ENCODE measurements at places on chromosomes 13 and 19. TPM values are rescaled to one million over a fixed set of nuclear protein-coding genes. Genes with fewer than 3 reads are reported as not detected.

GRCh38 chr19:33689868-33690267, 68.1 kb downstream of the CHST8 start:
- no peak for DNase-seq
- no peak overlapping the region for H3K27ac ChIP-seq
- no peaks in the 10 kb centered on the region for H3K36me3 ChIP-seq
- H3K4me1 ChIP-seq: no peaks in the 10 kb centered on the region
- no peak overlapping the region for H3K4me3 ChIP-seq

- peak; percentile 89 for DNase-seq
- peaks cover 46% of the 10 kb centered on the region for H3K27me3 ChIP-seq
- H3K4me3 ChIP-seq: no peak overlapping the region
- no peak overlapping the region for H3K27ac ChIP-seq
Measured at GRCh38 chr19:47427241-47428176, 8.2 kb upstream of the MEIS3 start.

Gene STK11
- 55.8 TPM for total RNA-seq

DNA sequence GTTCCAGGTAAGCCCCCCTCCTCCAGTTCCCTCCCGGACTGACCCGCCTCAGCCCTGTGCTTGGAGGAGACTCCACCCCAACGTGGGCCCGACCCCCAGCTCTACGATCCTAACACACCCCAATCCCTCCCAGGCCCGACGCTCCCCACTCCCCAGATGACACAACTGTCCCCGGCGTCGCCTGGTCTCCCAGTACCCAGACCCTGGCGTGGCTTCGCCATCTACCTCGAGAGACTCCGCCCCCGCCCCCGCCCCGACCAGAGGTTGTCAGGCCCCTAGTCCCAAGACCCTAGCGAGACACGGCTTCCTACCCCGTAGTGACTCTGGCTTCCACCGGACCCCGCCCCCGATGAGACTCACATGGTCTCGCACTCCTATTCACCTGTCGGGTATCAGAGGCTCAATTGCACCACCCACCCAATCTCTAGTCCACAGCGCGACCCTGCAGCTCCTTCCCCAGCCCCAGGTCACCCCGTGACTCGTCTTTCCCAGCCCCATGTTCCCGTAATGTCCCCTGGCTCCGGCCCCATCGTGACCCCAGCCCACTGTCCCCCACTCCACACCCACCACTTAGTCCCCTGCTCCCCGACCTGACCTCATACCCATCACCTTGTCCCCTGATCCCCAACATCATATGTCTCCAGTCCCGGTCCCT, 2.9 kb downstream of the CD37 start:
- no peaks in the 10 kb centered on the region for H3K36me3 ChIP-seq
- no peak for DNase-seq
- H3K4me1 ChIP-seq: peaks cover 10% of the 10 kb centered on the region
- peaks cover 79% of the 10 kb centered on the region for H3K27me3 ChIP-seq
- H3K4me3 ChIP-seq: peak overlapping the region; percentile 25
- H3K27ac ChIP-seq: no peak overlapping the region

Gene PLK5
- not detected for total RNA-seq

GRCh38 chr19:16457195-16457953, 14.4 kb downstream of the EPS15L1 start:
- no peak overlapping the region for H3K27ac ChIP-seq
- no peaks in the 10 kb centered on the region for H3K27me3 ChIP-seq
- H3K36me3 ChIP-seq: peaks cover 4% of the 10 kb centered on the region
- H3K4me1 ChIP-seq: peaks cover 23% of the 10 kb centered on the region

Gene NOP53
- total RNA-seq: 222 TPM

GRCh38 chr13:90493667-90494066, 853.8 kb upstream of the MIR17HG start:
- no peaks in the 10 kb centered on the region for H3K36me3 ChIP-seq
- H3K27me3 ChIP-seq: no peaks in the 10 kb centered on the region
- H3K27ac ChIP-seq: no peak overlapping the region

- no peaks in the 10 kb centered on the region for H3K4me1 ChIP-seq
- no peaks in the 10 kb centered on the region for H3K27me3 ChIP-seq
- H3K36me3 ChIP-seq: no peaks in the 10 kb centered on the region
- no peak overlapping the region for H3K27ac ChIP-seq
Measured at GRCh38 chr13:40433577-40433976, 232.9 kb downstream of the FOXO1 start.

DNA sequence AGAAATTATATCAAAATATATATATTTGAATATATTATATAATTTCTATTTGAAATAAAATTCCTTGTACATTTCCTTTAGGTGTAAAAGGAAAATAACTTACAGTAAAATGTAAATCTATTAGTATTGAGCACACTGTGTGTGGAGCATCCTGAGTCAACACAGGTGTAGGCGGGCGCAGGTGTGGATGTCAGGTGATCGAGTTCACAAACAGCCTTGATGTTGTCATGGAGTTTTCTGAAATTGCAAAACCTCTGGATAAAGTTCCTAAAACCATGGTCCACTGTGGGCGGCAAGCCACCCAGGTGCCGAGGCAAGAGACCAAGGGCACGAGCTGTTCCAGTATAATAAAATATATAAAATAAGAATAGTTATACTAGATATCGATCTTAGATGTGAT, 27.7 kb upstream of the MCF2L start:
- no peaks in the 10 kb centered on the region for H3K36me3 ChIP-seq
- no peak for DNase-seq
- H3K27ac ChIP-seq: no peak overlapping the region
- peaks cover 5% of the 10 kb centered on the region for H3K4me1 ChIP-seq
- no peaks in the 10 kb centered on the region for H3K27me3 ChIP-seq

DNA sequence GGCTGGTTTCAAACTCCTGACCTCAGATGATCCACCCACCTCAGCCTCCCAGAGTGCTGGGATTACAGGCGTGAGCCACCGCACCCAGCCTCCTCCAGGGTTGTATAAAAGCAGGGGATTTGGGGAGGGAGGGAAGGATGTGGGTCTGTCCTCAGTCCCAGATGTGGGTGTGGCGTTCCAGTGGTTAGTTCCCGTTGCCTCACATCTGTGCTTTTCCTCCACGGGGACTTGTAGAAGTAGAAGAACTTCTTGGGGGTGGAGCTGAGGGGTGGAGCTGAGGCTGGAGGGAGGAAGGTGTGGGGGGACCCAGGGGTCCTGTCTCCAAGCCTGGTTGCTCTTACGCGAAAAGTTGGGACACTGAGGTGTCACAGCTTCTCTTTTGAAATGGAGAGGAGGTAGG, 514 bp upstream of the MCEMP1 start:
- no peak for DNase-seq
- H3K27me3 ChIP-seq: peaks cover 67% of the 10 kb centered on the region
- H3K36me3 ChIP-seq: peaks cover 11% of the 10 kb centered on the region
- no peaks in the 10 kb centered on the region for H3K4me1 ChIP-seq

Gene CGB3
- 1.1 TPM for total RNA-seq

- H3K27ac ChIP-seq: no peak overlapping the region
- DNase-seq: no peak
- no peaks in the 10 kb centered on the region for H3K36me3 ChIP-seq
- H3K4me1 ChIP-seq: no peaks in the 10 kb centered on the region
- no peaks in the 10 kb centered on the region for H3K27me3 ChIP-seq
- H3K4me3 ChIP-seq: no peak overlapping the region
Measured at GRCh38 chr13:85638815-85639393, 160.3 kb downstream of the SLITRK6 start.

- H3K27me3 ChIP-seq: peaks cover 2% of the 10 kb centered on the region
- no peaks in the 10 kb centered on the region for H3K4me1 ChIP-seq
- H3K27ac ChIP-seq: no peak overlapping the region
- H3K4me3 ChIP-seq: no peak overlapping the region
- peaks cover 3% of the 10 kb centered on the region for H3K36me3 ChIP-seq
Measured at GRCh38 chr19:3338541-3339181, 27.7 kb upstream of the NFIC start.

Gene KIR3DL2
- total RNA-seq: not detected

DNA sequence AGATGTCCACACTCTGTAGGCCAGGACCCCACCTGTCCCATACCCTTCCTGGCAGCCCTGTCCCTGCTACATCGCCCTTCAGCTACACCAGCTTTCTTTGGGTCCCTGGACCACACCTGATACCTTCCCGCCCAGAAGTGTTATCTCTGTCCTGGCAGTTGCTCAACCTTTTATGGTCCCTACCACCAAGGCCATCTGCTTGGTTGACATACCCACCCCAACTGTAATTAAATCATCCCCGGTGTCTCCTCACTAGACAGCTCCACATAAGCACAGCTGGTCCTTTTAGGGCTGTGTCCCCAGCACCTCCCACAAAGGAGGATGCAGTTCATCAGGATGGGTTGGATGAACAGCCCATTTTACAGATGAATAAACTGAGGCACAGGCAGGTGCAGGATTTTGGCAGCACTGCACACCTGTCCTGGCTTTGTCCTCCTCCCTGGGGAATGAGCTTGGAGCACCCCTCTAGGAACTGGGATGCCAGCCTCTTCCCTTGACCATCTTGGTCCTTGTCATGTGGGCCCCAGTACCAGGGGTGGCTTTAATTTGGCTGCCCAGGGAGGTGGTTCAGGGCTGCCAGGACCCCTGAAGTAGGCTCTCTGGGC, 12.9 kb downstream of the NACC1 start:
- peaks cover 8% of the 10 kb centered on the region for H3K4me1 ChIP-seq
- DNase-seq: no peak
- peaks cover 11% of the 10 kb centered on the region for H3K36me3 ChIP-seq
- H3K4me3 ChIP-seq: no peak overlapping the region
- H3K27me3 ChIP-seq: no peaks in the 10 kb centered on the region

- H3K4me1 ChIP-seq: no peaks in the 10 kb centered on the region
- DNase-seq: no peak
- no peaks in the 10 kb centered on the region for H3K36me3 ChIP-seq
- H3K4me3 ChIP-seq: no peak overlapping the region
Measured at GRCh38 chr13:76667551-76667950, 218.7 kb downstream of the KCTD12 start.

GRCh38 chr13:22240716-22241115, 569.8 kb downstream of the FGF9 start:
- H3K4me3 ChIP-seq: no peak overlapping the region
- no peaks in the 10 kb centered on the region for H3K36me3 ChIP-seq
- H3K4me1 ChIP-seq: peaks cover 31% of the 10 kb centered on the region
- H3K27me3 ChIP-seq: no peaks in the 10 kb centered on the region
- no peak for DNase-seq

DNA sequence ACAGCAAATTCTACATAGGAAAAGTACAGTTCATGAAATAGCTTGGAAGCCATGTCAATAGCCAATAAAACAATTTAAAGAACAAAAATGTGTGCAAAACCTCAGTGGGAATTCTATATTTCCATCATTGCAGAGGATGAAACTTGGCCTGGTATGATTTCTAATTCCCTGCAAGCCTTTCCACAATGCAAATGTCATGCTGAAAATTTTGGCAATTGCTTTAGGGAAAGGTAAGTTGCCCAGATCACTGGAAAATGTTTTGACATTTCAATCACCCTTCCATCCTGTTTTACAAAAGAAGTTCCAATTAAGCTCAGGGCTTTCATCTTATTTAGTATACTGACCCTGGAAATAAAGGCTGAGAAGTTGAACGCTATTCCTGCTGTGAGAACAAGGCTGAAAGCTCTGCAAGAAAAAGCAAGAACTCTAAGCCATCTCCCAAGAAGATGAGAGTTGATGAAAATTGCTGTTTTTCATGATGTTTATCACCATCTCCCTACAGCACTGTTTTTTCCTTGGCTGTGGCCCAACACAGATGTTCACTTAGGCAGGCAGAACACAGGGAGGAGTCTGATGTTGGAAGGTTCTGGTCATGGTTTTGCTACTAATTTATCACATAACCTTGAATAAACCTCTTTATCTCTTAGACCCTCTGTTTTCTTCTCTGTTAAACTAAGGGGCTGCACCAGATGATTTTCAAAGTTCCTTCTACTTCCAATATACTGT, 263.7 kb downstream of the KCTD12 start:
- H3K27me3 ChIP-seq: peaks cover 25% of the 10 kb centered on the region
- H3K4me3 ChIP-seq: no peak overlapping the region
- no peak overlapping the region for H3K27ac ChIP-seq
- no peak for DNase-seq
- H3K4me1 ChIP-seq: no peaks in the 10 kb centered on the region
- H3K36me3 ChIP-seq: no peaks in the 10 kb centered on the region

DNA sequence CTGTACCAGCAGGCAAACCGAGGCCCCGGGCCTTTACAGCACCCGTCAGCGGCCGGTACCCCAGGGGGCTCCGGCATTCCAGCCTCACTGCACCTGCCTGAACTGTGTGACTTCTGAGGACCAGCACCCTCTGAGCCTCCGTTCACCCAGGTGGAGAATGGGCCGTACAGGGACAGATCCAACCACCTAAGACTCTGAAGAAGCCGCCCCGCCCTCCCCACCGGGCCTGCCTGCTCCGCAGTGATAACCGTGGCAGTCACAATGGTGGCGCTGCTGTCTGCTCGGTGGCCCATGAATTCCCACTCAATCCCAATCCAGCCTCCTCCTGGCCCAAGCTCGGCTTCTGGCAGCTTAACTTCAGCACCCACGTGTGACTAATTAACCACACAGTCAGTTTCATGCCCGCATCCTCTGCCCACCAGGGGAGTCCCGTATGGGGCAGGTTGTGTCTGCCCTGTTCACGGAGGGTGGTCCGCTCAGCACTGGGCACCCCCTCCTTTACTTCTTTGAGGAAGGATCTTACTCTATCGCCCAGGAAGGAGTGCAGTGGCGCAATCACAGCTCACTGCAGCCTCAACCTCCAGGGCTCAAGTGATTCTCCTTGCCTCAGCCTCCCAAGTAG, 3.4 kb downstream of the TCF3 start:
- H3K36me3 ChIP-seq: peaks cover 38% of the 10 kb centered on the region
- no peaks in the 10 kb centered on the region for H3K4me1 ChIP-seq
- H3K27ac ChIP-seq: no peak overlapping the region
- H3K4me3 ChIP-seq: no peak overlapping the region
- DNase-seq: no peak
- no peaks in the 10 kb centered on the region for H3K27me3 ChIP-seq

DNA sequence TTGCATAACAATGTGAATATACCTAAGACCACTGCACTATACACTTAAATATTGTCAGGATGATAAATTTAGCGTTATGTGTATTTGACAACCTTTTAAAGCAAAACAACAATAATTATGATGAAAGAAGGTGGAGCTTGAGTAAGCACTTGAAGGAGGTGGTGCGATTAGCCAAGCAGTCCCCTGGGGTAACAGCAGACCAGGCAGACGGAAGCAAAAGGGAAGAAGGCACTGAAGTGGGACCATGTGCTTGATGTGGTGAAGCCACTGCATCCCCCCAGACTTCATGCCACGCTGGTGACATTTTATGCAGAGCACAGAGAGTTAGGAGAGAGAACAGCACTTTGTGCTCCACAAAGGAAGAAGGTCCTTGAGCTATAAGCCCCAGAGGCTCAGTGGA, 58.3 kb upstream of the ZNF507 start:
- H3K27me3 ChIP-seq: peaks cover 84% of the 10 kb centered on the region
- no peak overlapping the region for H3K27ac ChIP-seq
- no peaks in the 10 kb centered on the region for H3K36me3 ChIP-seq
- no peak overlapping the region for H3K4me3 ChIP-seq

All from Calu3 (cell line).